ENCODE measurements at places on chromosomes 3 and 15. TPM values are rescaled to one million over a fixed set of nuclear protein-coding genes. Genes with fewer than 3 reads are reported as not detected.

KBTBD13 gene
- polyA plus RNA-seq = 0.09 TPM

DNA sequence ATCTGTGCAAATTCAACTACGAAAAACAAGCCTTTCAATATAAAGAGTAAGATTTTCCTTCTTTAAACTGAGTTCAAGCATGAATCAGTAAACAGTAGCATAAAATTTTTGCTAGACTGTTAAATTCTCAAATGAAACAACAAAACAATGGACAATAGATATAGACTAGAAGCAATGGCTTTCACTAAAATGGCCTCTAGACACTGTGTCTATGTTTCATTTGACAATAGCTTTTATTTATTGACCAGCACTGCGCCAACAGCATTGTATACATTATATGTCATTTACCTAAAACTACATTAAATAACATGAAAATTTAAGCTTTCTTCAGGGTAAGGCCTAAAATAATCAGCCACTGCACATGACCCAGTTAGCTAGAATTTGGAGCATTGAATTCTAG, 148.5 kb downstream of the DUT start:
- DNase-seq = no peak

DNA sequence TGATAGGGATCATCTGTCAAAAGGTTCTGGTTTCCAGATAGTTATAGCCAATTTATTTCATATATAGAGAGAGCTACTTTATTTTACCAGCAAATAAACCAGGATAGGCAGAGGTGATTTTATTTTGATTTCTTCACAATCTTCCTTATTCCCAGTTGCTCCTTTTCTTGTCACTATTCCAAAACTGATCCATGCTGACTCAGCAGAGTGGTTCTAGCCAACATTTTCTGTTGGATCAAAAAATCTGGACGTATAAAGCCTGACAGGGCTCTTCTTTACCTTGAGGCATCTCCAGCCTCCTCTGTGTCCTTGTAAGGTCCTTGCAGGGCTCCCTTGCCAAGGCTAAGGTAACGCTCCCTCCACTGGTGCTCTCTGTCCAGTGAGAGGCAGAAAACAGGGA, 15.8 kb downstream of the HDC start:
- no peak for DNase-seq

DNA sequence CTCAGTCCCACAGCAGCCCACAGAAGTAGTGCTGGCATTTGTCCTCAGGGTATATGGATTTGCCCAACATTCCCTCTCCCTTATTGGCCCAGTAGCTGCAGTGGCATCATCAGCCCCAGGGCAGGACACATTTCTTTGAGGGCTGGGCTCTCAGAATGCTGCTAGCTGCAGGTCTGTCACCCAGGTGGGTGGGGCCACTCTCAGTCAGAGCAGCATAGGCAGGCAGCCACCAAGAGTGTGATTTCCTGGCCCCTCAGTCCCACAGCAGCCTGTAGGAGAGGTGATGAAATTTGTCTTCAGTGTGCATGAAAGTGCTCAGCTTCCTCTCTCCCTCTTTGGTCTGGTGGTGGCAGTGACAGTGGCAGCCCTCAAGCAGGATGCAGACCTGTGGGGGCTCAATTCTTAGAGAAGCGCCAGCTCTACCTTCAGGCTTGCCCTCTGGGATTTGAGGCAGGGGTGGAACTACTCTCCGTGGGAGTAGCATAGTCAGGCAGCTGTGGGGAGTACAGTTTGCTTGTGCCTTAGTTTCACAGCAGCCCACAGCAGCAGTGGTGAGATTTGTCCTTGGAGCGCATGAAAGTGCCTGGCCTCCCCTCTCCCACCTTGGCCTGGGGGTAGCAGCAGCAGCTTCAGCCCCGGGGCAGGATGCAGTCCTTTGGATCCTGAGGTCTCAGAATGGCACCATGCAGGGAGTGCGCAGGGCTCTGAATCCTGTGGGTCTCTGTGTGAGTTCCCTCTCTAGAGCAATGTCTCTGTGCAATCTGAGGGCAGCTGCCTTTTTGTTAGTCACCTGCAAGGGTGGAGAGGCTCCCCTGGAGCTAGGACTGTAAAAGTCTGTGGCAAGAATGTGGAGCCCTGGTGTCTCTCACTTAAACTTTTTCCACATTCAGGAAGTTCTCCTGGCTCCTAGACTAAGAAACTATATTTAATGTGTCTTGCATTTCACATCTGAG, 1229.1 kb downstream of the ROBO2 start:
- no peak for DNase-seq
